NCI-H510A treated with DMSO at 0.1 percent for 48 hours (cell line): ENCODE measurements at places on chromosomes 5 and 9.

- DNase-seq: no peak
Measured at GRCh38 chr9:69458176-69458575, 133.2 kb downstream of the ENTREP1 start.

DNA sequence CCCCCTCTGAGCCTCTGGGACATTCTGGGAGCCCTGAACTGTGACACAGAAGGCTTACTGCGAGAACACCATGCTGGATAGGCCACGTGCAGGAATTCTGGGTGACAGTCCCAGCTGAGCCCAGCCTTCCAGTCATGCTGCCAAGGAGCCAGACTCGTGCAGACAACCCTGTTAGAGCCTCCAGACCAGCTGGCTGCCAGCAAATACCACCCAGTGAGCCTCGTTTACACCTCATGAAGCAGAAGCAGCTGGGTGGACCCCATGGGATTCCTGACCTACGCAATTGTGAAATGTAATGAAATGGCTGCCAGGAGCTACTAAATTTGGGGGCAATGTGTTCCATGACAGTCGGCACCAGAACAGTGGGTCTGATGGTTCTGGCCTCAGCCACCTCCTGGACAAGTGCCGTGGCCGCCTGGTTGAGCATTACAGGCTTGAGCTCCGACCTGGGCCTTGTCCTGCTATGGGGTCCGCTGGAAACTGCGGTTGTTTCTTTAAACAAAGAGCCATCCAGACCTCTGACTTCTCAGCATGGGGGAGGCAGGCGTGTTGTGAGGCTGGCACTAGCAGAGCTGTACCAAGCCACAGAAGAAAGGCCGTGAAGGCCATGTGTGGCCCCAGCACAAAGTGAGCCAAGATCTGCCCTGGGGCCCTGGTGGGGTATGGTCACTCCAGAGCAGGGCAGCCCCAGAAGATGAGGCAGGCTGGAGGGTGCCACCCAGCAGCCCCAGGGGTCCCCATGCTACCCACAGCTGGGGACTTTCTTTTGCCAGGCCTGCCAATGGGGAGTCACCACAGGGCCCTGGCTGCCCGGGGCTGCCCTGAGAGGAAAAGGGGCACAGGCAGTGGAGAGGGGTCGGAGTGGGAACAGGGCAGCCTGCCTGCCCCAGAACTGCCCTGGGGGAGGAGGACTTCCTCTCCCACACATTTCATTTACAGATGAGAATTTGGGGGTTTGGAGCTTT lies 19.3 kb upstream of the RXRA start:
- DNase-seq: no peak

DNA sequence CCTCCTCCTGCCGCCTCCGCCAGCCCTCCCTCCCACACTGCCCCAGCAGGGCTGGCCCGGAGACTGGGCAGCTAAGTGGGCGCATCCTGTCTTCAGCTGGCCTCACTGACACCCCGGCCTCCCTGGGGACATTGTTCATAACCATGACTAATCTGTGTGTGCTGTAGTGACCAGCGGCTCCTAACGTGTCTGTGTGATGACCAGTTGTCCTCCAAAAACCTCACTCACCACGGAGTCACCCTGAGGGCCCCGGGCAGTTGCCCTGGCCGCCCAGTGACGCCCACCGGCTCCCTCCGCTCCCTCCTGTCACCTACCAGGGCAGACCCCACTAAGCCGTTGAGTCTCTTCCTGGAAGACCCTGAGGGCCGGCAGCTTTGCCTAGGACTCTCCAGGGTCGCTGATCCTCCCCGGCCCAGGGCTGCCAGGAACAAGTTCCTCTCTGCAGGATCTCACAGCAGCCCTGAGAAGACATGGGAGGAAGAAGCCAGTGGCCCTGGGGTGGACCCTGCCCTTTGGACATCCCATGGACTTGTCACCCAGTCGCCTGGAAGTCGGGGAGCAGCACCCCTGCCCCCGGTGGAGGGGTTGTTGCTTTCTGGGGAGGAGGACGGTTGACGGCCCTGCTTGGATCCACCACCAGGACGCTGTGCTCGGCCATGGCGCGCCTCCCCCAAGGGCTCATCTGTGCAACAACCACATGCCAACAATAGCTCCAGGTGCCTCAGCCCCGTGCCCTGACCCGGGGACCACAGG lies 110.2 kb upstream of the LMX1B start:
- no peak for DNase-seq

DNA sequence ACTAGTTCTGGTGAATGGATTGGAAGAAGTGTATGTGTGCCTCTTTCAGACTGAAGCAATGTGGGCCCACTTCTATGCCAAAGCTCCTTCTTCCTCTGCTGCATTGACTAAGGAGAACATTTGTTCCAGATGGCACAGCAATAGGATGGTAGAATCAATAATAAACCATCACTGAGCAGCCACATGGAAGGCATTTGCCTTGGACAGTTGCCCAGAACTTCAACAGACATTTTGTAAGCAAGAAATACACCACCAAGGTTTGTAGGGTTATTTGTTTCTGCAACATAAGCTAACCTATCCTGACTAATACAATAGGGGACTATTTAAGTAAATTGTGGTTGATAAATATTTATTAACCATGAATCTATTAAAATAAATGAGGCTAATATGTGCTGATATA lies 37.7 kb upstream of the CSNK1G3 start:
- DNase-seq: no peak

DNA sequence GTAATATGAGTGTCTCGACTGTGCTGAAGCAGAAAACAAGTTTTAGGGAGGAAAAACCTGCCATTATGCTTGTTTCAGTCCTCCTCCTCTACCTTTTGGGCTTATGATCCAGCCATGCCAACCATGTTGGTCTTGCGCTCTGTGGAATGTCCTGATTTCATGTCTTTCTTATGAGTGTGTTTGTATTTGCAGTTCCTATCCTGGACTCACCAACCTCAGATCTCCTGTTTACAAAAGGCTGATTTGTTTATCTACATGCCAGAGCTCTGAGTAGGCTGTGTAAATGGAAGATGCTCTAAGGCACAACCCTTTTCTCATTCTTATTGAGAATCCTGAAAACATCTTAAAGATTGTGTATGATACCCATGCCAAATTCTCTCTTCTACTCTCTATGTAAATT lies 138.6 kb downstream of the ARHGEF28 start:
- DNase-seq: no peak

GRCh38 chr5:58999804-59000203 lies 416.9 kb downstream of the RAB3C start:
- no peak for DNase-seq

DNA sequence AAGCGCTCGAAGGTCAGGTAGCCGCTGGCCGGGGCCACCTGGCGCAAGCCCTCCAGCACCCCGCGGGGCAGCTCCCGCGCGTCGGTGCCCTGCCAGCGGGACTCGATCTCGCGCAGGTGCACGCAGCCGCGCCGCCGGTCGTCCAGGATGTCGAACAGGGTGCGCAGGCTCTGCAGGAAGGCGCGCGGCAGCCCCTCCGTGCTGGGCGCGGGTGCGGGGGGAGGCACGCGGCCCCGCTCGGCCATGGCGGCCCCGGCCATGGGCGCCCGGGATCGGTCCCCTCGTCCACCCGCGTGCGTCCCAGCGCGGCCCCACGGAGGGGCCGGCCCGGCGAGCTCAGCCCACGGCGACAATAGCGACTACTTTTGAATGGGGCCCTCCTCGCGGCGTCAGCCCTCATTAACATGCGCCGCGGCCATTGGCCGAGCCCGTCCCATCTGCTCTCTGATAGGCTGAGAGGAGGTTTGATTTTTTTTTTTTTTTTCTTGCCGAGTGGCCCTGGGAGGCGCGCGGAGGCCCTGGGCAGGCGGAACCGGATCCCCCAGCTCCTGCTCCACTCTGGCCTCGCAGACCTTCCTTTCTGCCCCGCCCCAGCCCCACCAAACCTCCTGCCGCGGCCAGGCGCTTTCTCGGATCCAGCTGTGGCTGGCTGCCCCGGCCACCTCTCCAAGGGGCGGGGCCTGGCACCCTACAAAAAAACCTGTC lies at the start of gene SAPCD2:
SAPCD2 (minus strand) TSS at position 357 of the 705 bp plus-strand sequence; CDS start at position 260, 97 bp downstream.
- peak; percentile 86 for DNase-seq

DNA sequence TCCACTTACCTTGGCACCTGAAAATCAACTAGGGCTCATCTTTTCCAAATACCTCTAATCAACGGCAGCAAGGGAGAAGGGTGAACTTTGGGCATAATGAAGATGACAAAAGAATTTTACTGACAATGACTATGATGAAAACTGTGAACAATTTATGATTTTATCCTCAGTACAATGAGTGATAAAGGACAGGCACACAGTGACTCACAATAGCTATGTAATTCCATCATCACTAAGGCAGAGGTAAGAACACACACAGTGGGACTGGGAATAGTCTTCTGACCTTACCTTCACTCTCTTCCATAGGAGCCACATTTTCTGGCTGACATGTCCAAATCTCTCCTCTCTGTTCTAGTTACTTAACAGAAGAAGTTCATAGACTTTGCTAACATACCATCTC lies 26.1 kb upstream of the KCNV2 start:
- no peak for DNase-seq

DNA sequence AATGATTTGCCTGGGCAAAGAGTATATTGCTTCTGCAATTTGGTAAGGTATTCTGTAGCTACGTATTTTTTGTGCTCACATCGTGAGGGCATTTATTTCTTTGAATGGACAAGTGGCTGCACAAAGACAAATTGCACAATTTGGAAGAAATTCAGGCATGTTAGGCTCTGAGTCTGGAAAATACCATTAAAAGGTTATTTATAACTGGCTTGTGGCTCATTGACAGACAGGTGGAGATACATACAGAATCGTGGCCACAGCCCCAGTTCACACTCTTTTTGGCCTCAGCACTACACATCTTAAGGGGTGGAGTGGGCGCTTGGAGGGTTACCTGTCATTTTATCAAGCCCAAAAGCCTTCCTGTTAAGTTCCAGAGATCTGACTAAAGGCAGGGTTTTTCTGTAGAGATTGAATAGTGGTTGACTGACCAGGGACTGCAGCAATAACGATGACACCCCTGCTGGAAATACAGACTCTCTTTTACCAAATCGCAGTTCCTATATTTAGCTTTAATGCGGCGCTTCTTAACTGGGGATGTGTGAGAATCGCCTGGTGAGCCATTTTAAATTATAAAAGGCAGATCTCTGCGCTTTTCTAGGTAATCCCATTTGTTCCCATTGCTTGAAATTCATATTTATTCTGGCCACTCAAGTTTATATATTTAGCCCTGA lies 14.7 kb downstream of the MAN2A1 start:
- no peak for DNase-seq

- peak; percentile 29 for DNase-seq
Measured at GRCh38 chr9:123375469-123376132, 19.6 kb downstream of the CRB2 start.

DNA sequence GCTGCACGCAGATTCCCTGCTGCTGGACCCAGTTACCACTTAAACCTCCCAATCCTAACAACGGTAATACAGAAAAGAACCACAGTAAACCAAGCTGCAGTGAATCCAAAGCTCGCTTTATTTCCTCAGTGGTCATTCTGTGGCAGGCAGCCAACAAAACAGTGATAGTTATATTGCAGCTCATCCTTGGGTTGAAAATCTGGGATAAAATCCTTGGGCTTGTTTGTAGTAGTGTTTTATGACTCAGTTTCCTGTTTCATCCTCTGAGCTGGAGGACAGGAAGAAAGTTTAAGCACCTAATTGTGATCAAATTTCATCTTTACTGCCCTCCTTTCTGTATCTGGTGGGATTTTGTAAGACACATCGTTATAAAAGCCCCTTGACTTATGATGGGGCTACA lies 31.4 kb downstream of the HMGCR start:
- DNase-seq: no peak

DNA sequence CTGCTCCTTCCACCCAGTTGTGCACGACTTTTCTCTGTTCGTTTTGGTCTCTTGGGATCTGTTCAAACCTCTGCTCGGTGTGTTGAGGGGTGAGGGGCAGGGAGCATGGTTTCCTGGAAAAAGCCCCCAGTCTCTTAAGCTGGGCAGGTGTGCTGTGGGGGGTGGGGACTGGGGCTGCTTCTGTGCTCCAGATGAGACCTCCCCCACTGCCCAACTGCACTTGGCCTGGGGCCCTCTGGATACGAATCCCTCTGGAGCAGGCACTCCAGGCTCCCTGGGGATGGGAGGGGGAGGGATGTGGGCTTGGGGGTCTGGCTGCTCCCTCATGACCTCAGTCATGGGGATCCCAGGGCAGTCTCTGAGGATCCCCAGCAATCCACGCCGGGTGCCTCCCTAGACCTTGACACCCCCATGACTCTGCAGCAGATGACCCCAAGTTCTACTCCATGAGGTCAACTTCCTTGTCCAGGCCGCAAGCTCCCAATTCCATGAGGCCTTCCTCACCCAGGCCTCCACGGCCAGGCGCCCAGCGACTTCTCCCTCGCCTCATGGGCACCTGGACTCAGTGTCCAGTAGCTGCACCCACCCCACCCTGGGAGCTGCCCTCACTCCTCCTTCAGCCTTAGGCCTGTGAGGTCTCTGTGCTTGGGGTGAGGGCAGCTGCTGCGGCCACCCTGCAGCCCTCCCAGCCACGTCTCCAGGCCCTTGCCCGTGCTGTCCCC lies 5.9 kb upstream of the AHRR start:
- DNase-seq: no peak

DNA sequence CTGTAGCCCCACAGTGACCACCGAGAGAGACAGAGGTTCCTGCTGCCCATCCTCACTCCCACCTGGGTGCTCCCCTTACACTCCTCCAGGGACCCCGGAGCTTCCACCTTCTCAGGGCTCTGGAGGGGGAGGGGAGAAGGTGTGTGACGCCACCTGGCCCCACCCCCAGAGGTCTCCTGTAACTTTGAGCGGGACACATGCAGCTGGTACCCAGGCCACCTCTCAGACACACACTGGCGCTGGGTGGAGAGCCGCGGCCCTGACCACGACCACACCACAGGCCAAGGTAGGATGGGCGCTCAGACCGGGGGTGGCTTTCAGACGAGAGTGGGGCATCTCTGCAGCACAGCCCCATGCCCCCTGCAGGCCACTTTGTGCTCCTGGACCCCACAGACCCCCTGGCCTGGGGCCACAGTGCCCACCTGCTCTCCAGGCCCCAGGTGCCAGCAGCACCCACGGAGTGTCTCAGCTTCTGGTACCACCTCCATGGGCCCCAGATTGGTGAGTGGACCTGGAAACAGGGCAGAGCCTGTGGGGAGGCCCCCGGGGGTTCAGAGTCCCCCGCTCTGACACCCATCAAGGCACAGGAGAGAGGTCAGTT lies 4.5 kb downstream of the MAMDC4 start:
- DNase-seq: no peak

- DNase-seq: peak; percentile 60
Measured at GRCh38 chr9:132167192-132167591, 5.3 kb downstream of the NTNG2 start.

DNA sequence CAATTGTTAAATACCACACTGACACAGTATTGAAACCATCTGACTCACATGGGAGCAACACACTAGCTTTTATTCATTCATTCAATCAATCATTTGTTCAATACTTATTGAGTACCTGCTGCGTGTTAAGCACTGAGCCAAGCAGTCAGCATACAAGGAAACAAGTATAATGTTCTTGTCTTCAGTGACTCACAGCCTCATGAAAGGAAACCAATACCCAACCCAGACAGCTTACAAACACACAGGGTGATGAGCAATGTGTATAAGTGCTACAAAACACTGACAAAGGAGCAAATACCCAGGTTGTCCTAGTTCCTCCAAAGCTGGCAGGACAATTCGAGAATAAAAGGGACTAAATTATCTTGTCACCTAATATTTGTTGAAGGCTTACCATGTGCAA lies 67.6 kb upstream of the RASEF start:
- no peak for DNase-seq
